ENCODE measurements at places on chromosomes 4 and X. TPM values are rescaled to one million over a fixed set of nuclear protein-coding genes. Genes with fewer than 3 reads are reported as not detected.
A peak's percentile ranks its signal among the peaks of the same experiment; 100 is the strongest.

The RIBC1 gene
- 1.0 TPM for total RNA-seq

The SYNPO2 gene
- 0.17 TPM for total RNA-seq

- DNase-seq = no peak
Measured at GRCh38 chr4:16213121-16213520, 13.2 kb downstream of the TAPT1 start.

The GAGE12C gene
- total RNA-seq = not detected

GRCh38 chrX:54208531-54208930, 25.5 kb upstream of the FAM120C start:
- no peak for DNase-seq

The SLC10A6 gene
- total RNA-seq = 0.85 TPM

The ARMCX2 gene
- total RNA-seq = 62.5 TPM

- DNase-seq = no peak
Measured at GRCh38 chr4:149072384-149072783, 630.2 kb upstream of the NR3C2 start.

- DNase-seq = no peak
Measured at GRCh38 chr4:79399076-79399475, 9.0 kb downstream of the GK2 start.

GRCh38 chr4:10243856-10244255, 127.3 kb upstream of the WDR1 start:
- no peak for DNase-seq

- peak; percentile 5 for DNase-seq
Measured at GRCh38 chrX:151762802-151763201, 28.3 kb downstream of the CNGA2 start.

DNA sequence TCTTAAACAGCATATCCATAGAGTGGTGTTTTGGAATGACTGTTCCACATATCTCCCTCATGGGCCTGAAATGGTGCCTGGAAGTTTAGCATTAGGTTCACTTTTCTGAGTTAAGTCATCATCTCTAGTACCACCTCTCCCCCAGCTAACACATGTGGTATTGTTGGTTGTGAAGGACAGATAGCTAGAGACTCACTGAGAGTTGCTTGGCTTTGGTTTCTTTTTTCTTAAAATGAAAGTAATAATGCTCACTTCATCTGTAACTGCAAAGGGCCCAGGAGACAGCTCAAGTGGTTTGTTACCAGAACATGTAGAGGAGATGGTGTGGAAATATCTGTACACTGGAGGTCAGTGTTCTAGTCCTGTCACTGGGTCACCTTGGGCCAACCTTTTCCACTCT, 90.9 kb downstream of the EFNB1 start:
- no peak for DNase-seq

DNA sequence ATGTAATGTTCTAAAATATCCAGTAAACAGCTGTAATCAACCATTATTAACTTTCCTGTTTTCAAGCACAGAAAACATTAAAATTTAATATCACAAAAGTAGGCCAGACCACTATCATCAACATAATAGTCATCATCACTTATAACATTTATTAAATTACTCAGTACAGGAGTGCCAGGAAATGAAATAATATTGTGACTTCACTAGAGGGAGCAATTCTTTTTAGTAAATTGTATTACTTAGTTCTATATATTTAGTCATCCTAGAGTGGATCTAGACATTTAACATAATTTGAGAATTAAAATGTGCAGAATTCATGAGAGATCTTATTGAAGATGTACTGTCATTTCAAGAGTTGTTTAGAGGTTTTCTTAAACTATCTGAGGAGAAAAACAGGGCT, 33.6 kb downstream of the PITX2 start:
- peak; percentile 24 for DNase-seq

The RGN gene
- 0.42 TPM for total RNA-seq

GRCh38 chr4:33696586-33696985, 2547.7 kb downstream of the ARAP2 start:
- DNase-seq = no peak

GRCh38 chr4:140472156-140472555, 25.9 kb downstream of the MGAT4D start:
- DNase-seq = no peak

DNA sequence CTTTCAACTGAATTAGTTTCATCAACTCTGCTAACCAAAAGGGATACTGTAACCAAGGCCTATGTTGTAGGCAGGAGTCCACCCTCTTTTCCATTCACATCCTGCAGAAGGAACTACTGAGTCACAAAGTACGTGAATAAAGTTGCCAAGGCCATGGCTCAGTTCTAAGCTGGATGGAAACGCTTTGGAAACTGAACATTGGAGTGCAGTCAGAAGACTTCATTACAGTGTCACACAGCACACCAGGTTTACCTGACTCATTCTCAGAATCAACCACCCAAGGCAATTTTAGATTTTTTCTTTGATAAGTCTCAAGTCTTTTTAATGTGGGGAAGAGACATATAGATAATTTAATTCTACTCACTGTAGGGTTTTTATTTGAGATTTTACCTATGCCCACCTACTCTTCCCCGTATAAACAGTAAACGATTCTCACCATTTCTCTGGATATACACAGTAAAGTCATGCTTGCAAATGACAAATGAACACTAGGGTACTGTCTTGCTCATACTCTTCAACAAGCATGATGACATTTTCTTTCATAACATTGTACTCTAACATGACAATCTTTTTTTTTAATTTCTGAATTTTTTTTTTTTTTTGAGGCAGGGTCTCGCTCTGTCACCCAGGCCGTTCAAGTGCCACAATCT, 58.9 kb upstream of the RBM47 start:
- DNase-seq = no peak

The DKK2 gene
- total RNA-seq = not detected

GRCh38 chrX:39599339-39599738, 498.4 kb downstream of the BCOR start:
- no peak for DNase-seq

DNA sequence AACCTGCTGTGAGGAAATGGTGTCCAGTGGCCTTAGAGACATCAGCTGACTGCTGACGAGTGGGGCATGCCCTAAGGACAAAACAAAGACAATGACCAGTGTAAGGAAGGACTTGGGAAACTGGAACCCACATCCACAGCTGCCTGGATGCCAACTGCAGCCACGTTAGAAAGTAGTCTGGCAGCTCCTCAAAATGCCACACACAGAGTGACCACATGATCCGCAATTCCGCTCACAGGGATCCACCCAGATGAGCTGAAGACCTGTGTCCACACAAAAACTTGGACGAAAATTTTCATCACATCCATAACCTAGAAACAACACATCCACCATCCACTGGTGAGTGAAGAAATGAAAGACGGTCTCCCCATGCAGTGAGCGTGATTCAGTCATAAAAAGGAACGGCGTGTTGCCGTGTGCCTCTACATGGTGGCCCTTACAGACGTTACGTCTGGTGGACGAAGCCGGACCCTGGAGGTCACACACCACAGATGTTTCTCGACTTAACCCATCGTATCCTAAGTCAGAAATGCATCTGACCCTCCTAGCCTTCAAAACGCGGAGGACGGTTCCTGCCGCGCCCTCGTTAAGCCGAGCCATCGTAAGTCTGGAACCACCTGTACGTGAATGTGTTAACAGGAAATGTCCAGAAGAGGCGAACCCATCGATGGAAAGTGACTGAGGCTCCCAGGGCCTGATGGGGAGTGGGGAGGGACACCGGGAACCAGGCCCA, 40.6 kb upstream of the MXD4 start:
- no peak for DNase-seq

DNA sequence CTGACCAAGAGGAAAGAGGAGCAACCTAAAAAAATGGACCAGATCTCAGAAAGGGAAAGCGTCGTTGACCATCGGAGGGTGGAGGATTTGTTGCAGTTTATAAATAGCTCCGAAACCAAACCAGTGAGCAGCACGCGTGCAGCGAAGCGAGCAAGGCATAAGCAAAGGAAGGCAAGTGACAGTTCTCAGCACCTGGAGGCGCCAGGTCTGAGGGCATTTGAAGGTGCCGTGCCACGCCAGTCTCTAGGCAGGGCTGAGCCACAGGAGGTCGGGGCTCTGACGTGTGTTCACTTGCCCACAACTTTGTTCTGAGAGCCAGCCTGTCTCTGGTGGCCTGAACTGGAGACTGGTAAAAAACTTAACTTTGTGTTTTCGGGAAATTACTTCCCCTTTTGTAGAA, 59.7 kb downstream of the TNIP2 start:
- no peak for DNase-seq

DNA sequence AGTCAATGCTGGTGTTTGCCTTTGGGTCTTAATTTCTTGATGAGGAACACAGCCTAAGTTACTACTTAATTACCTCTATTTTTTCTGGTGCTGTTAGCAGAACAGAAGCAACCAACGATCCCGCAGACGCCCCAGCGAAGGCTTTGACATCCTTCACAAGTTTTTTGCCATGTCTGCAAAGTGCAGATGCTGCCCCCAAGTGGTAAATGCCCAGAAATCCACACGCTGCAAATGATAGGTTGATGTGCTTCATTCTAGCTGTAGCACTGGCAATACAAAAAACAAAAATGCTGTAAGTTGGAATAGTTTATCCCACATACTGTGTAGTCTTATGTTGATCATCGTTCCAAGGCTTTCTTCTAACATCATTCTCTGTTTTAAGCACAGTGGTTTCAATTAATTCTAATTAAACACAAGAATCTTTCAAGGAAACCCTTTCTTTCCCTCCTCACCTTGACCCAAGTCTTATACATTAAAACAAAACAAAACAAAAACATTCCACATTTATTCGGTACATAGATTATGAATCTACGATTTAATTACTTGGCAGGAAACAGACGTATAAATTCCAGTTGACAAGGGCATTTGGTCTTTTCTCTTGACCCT, 1.2 kb downstream of the PNPLA4 start:
- peak; percentile 75 for DNase-seq

- no peak for DNase-seq
Measured at GRCh38 chrX:54950730-54951375, 30.2 kb downstream of the TRO start.

DNA sequence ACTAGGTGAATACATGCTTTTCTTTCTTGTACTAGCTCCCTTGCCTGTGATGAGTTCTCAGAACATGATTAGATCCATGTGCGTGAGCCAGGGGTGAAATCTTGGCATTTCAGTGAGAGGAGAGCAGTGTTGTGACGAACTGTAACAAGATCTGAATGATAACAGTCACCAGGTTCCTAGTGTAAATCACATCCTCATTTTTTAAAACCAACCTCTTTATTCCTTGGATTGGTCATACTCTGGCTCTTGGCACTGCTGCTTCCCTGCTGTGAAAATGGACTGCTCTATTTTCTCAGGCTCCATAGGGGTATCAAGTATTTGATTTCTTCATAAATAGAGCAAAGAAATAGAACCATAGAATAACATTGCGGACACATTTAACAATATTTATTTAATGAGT, 206.3 kb downstream of the SLC4A4 start:
- DNase-seq = no peak

- DNase-seq = peak; percentile 39
Measured at GRCh38 chr4:108492816-108493595, 127.4 kb upstream of the RPL34 start.

- DNase-seq = peak; percentile 12
Measured at GRCh38 chr4:76811604-76812412, 86.1 kb downstream of the SOWAHB start.

The PCDH7 gene
- 0.28 TPM for total RNA-seq

DNA sequence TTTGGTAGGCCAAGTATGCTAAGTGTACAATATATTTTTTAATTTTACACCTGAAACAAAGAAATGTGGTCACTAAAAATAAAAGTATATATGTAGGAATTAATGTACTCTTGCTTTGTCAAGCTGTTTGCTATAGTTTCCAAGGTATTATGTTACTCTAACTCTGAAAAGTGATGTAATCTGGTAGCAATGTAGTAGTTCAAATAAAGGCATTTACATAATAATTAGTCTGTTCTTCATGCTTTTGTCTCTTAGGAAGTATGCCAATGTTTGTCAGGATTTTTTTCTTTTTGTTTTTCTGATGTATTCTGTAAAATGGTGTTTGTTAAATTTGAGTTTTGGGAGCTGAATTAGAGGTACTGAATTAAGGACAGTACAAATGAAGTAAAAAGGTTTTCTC, 89.5 kb downstream of the PLS3 start:
- DNase-seq = no peak

DNA sequence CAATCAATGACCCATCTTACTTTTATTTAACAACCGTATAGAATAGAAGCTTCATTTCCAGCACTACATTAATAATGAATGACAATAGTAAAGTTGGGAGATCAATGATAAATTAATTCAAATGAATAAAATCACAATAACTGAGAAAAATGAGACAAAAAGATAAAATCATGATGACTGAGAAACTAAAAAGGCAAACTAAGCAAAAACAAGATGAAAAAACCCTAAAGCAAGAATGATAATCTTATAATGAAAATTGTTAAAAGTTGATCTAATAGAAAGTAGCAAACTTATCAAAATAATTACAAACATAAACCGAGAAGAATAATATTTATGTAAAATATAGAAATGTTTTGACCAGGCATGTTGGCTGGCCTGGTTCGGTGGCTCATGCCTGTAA, 130.4 kb upstream of the INPP4B start:
- DNase-seq = no peak

GRCh38 chr4:106914223-106914622, 121.9 kb downstream of the DKK2 start:
- no peak for DNase-seq

- no peak for DNase-seq
Measured at GRCh38 chrX:108298165-108298602, 140.0 kb downstream of the COL4A6 start.

- no peak for DNase-seq
Measured at GRCh38 chrX:73398185-73398914, 48.5 kb upstream of the CDX4 start.

GRCh38 chrX:72255445-72255844, 16.6 kb upstream of the ERCC6L start:
- no peak for DNase-seq

The HEPH gene
- total RNA-seq = 1.4 TPM

GRCh38 chr4:79223993-79224776, 101.7 kb downstream of the NAA11 start:
- no peak for DNase-seq

Data from dermis blood vessel endothelial cell (primary cell).